ENCODE measurements at places on chromosomes 2 and 18. TPM values are rescaled to one million over a fixed set of nuclear protein-coding genes. Genes with fewer than 3 reads are reported as not detected.
A peak's percentile ranks its signal among the peaks of the same experiment; 100 is the strongest.

DNA sequence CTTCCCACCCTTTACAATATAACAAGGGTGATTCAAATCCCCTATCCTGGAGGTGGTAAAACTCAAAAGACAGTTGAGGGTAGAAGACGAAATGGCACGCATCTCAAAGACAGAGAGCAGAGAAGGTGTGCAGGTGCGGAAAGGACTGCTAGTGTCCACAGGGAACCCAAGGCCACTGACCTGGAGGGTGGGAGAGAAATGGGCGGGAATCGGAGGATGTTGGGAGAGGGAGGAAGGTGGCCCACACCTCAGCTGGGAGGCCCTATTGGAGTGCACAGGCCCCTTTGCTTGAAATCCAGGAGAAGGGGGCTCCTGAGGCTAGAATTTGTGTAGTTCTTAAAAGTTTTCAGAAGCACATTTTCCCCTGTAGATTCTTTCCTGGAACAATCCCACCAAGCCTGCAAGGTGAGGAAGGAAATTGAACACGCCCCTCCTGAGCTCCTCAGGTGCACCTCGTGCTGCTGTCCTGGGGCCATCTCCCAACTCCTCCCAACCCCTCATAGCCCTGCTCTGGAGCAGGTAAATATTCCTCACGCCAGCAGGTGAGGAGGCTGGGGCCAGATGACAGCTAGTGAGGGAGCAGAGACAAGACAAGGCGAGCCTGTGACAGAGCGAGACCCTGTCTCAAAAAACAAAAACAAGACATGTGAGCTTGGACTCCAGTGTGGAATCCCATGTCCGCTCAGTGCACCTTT, 99.3 kb downstream of the MCFD2 start:
- DNase-seq = no peak
- peaks cover 11% of the 10 kb centered on the region for H3K27me3 ChIP-seq
- H3K4me3 ChIP-seq = no peak overlapping the region
- no peak overlapping the region for H3K27ac ChIP-seq
- no peaks in the 10 kb centered on the region for H3K4me1 ChIP-seq
- H3K36me3 ChIP-seq = no peaks in the 10 kb centered on the region

DNA sequence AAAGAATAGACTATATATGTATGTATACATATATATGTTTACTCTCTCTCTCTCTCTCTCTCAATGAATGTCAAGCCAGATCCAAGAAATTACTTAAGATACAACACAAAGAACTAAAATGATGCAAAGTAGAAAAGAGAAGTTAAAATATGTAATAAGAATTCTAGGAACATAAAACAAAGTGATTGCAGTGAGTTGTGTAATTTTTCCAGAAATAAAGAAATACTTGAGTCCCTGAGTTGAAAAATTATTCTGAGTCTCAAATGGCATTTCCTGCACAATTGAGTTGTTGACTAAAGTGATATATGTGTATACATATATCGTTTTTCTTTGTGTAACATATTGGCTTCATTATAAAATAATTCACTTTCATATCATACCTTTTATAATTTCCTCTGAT, 262.4 kb downstream of the INSIG2 start:
- DNase-seq = no peak
- H3K4me1 ChIP-seq = no peaks in the 10 kb centered on the region
- no peaks in the 10 kb centered on the region for H3K36me3 ChIP-seq
- H3K27me3 ChIP-seq = peaks cover 8% of the 10 kb centered on the region
- no peak overlapping the region for H3K27ac ChIP-seq
- H3K4me3 ChIP-seq = no peak overlapping the region

DNA sequence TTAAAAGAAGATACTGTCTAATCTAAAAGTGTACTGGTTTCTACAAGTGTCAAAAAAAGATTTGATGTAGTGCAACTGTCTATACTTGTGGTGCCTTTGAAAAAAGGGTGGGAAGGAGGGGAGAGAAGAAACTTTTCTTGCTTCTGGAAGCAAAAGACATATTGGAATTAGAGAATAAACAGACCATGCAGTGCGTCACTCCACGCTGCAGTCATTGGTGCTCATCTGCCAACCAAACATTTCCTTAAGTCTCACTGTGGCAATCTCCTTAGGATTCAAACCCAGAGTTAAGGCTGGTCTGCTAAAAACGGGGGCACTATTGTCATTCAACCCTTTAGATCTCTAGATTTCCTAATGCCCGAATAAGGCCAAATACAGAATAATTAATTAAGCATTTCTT, 50.9 kb downstream of the PELI1 start:
- DNase-seq = no peak
- peaks cover 8% of the 10 kb centered on the region for H3K4me1 ChIP-seq
- no peak overlapping the region for H3K27ac ChIP-seq
- no peak overlapping the region for H3K4me3 ChIP-seq

DNA sequence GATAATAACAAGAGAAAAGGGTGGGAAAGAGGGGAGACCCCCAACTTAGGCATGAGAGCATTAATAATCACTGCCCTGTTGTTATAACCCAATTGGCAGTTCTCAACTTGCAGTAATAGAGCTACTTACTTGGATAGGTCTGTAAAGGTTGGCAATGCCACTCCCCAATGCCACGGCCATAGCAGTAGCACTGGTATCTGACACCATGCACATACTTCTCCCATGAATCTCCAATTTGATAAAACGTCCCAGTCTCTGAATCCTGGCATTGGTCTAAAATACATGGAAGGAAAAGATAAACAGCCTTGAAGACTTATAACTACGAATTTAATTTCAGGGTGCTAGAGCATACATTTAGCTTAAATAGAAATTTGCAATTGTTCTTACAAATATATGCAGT, 16.8 kb downstream of the FN1 start:
- no peaks in the 10 kb centered on the region for H3K4me1 ChIP-seq
- no peak overlapping the region for H3K4me3 ChIP-seq
- no peak overlapping the region for H3K27ac ChIP-seq
- H3K36me3 ChIP-seq = no peaks in the 10 kb centered on the region
- H3K27me3 ChIP-seq = peaks cover 21% of the 10 kb centered on the region

DNA sequence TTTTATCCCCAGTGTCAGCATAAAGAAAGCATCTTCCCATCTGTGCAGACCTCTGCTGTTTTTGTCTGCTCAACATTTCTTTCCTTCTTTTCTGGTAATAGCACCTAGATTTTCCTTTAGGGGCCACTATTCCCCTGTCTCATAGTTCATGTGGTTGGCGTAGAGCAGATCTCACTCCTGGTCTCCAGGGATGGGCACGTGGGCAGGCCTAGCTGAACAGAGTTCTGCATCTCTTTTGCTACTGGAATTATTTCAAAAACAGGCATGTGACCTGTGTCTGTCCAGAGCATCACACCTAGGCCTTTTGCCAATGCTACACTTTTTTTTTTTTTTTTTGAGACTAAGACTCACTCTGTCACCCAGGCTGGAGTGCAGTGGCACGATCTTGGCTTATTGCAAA, 17.7 kb upstream of the ICOS start:
- H3K4me3 ChIP-seq = no peak overlapping the region
- no peaks in the 10 kb centered on the region for H3K36me3 ChIP-seq
- peaks cover 5% of the 10 kb centered on the region for H3K27me3 ChIP-seq
- peaks cover 20% of the 10 kb centered on the region for H3K4me1 ChIP-seq
- DNase-seq = no peak

- no peaks in the 10 kb centered on the region for H3K4me1 ChIP-seq
- H3K27ac ChIP-seq = no peak overlapping the region
- H3K36me3 ChIP-seq = no peaks in the 10 kb centered on the region
- no peak overlapping the region for H3K4me3 ChIP-seq
Measured at GRCh38 chr2:15780912-15781574, 159.3 kb upstream of the MYCN start.

DNA sequence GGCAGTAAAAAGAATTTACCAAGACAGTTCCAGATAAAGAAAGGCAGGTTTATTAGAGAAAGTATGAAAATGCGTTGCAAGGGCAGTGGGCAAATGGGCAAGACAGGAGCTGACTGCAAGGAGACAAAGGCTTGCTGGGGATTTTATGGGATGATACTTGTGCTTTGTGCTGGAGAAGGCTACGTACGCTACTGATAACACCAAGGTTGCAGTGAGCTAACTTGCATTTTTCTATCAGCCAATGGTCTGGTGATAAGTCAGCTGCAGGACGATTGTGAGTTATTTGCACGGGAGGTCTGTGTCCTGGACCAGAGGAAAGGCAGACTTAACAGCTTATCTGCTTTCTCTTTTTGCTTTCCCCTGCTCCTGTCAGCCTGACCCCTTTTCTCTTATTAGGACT, 116.5 kb downstream of the PMS1 start:
- no peak overlapping the region for H3K4me3 ChIP-seq
- H3K36me3 ChIP-seq = no peaks in the 10 kb centered on the region
- DNase-seq = no peak
- H3K27me3 ChIP-seq = peaks cover 11% of the 10 kb centered on the region

DNA sequence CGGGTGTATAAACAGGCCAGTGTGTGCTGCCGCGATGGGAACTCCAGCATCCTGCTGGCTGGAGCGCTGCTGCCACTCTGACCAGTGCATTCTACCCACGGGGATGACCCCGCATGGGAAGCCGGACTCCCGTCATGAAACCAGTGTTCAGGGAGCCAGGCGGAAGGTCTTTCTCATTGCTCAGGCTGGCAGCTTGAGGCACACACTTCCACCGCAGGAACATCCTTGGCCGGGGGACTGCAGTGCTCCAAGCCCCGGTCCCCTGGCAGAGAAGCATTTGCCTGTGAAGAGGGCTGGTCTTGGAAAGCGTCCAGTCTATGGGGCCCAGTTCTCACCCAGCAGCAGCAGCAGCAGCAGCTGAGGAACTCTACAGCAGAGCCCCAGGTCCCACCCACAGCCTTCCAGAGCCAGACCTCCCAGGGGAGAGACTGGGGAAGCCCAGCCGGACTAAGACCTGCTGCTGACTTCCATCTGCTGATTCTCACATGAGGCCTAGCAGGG, 235.9 kb downstream of the KLHL29 start:
- no peaks in the 10 kb centered on the region for H3K27me3 ChIP-seq
- no peak overlapping the region for H3K27ac ChIP-seq
- DNase-seq = peak; percentile 44
- no peaks in the 10 kb centered on the region for H3K4me1 ChIP-seq
- no peak overlapping the region for H3K4me3 ChIP-seq

- H3K27ac ChIP-seq = no peak overlapping the region
- no peak overlapping the region for H3K4me3 ChIP-seq
- H3K36me3 ChIP-seq = no peaks in the 10 kb centered on the region
- no peaks in the 10 kb centered on the region for H3K4me1 ChIP-seq
Measured at GRCh38 chr18:59502274-59503175, 143.5 kb upstream of the LMAN1 start.

- H3K27ac ChIP-seq = peak overlapping the region; percentile 77
- H3K36me3 ChIP-seq = peaks cover 31% of the 10 kb centered on the region
- no peaks in the 10 kb centered on the region for H3K27me3 ChIP-seq
- H3K4me1 ChIP-seq = peaks cover 21% of the 10 kb centered on the region
- no peak overlapping the region for H3K4me3 ChIP-seq
- no peak for DNase-seq
Measured at GRCh38 chr18:23536204-23536603, 32.9 kb downstream of the RMC1 start.

GRCh38 chr18:22296304-22296703, 121.4 kb downstream of the CTAGE1 start:
- no peak overlapping the region for H3K27ac ChIP-seq
- no peak for DNase-seq
- peaks cover 7% of the 10 kb centered on the region for H3K27me3 ChIP-seq
- no peak overlapping the region for H3K4me3 ChIP-seq

The PROM2 gene
- 0.95 TPM for total RNA-seq

The GPR45 gene
- total RNA-seq = not detected

The CD207 gene
- total RNA-seq = 1.8 TPM

The NTSR2 gene
- not detected for total RNA-seq

The CDH7 gene
- not detected for total RNA-seq

The RGPD3 gene
- not detected for total RNA-seq

The LINC00305 gene
- not detected for total RNA-seq
